ENCODE measurements at places on chromosomes 11 and 22.

- no peak for DNase-seq
These were observed 3.8 kb upstream of the LRRC74B start for GRCh38 chr22:21041937-21042336.

- DNase-seq: no peak
These were observed 102.4 kb upstream of the SORL1-AS1 start for GRCh38 chr11:121555121-121555520.

GRCh38 chr22:42061041-42061440 lies 9.6 kb downstream of the NAGA start:
- DNase-seq: no peak

GRCh38 chr22:39103431-39103830 lies 6.4 kb downstream of the APOBEC3H start:
- no peak for DNase-seq

DNA sequence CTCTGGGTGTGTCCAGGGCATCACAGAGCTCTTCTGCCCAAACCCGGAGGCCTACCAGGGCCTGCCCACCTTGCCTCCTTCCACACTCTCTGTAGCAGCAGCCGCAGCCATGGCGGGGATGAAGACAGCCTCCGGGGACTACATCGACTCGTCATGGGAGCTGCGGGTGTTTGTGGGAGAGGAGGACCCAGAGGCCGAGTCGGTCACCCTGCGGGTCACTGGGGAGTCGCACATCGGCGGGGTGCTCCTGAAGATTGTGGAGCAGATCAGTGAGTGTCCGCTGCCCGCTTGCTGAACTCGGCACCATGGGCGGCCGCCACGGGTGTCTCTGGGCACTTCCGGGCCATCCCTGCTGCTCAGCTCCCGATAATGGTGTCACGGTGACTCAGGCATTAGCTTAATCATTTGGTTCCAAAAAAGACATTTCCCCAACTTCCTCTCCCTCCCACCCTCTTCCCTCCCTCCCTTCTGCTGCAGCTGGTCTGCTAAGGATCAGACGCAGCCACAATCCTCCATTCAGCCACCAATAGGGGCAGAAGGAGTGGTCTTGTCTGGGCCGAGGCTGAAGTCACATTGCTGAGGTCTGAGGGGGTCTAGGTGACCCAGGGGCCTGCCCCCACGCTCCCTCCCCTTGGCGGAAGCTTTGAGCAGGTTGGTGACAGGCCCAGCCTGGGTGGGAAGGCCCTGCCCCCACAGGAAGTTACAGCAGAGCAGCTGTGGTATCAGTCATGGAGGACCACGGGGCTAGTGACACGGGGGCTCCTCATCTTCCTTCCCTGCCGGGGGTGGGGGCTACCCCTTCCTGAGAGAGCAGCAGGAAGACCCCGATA lies 950 bp downstream of the FERMT3 start:
- DNase-seq: peak; percentile 96

GRCh38 chr11:35487532-35488078 lies 37.8 kb downstream of the PAMR1 start:
- DNase-seq: peak; percentile 35

- peak; percentile 89 for DNase-seq
These were observed 2.1 kb downstream of the NRIP3 start for GRCh38 chr11:9001736-9002135.

- no peak for DNase-seq
These were observed 6.6 kb upstream of the FIBIN start for GRCh38 chr11:26987272-26987671.

GRCh38 chr11:33492596-33492995 lies 208.0 kb downstream of the C11orf91 start:
- no peak for DNase-seq

GRCh38 chr11:30579415-30580175 lies 6.6 kb downstream of the MPPED2 start:
- no peak for DNase-seq

DNA sequence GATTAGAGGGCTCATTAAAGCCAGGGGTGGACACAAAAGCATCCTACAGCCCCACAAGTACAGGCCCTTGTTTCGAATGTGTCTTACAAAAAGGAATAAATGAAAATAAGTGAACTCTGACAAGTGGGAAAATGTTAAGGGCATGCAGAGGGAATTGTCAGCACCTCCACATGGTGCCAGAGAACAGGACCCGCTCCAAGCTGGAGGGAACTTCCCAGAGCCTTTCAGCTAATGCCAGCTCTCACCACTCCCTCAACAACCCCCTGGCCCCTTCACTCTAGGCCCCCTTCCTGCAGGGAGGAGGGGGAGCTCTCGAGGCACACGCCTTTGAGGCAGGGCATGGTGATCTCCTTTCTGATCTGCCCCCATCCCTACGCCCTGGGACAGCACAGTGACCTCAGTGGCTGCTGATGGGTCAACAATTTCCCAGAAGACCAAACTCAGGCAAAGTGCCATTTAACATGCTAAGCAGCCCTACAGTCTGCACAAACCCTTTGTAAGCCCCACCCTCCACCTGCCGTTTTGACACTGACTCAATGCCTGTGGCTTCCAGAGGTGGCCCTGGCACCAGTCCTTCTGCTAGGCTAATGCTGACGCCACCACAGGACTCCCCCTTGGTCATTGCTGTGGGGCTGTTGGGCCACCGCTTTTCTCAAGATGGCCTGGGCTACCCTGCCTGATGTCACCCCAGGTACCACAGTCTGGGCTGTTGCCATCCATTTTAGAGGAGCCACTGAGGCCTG lies 12.5 kb upstream of the CHST1 start:
- no peak for DNase-seq

All from suppressor macrophage treated with lipopolysaccharide for 1 hour (primary cell).